ENCODE measurements at places on chromosomes 2 and 18.

GRCh38 chr2:80858965-80859364 lies 554.4 kb upstream of the LRRTM1 start:
- DNase-seq = no peak

GRCh38 chr2:197241596-197241995 lies 69.0 kb downstream of the ANKRD44 start:
- no peak for DNase-seq

- no peak for DNase-seq
These were observed 94.6 kb upstream of the CHAC2 start for GRCh38 chr2:53672881-53673522.

GRCh38 chr2:168208652-168209051 lies 38.7 kb downstream of the STK39 start:
- DNase-seq = peak; percentile 65

DNA sequence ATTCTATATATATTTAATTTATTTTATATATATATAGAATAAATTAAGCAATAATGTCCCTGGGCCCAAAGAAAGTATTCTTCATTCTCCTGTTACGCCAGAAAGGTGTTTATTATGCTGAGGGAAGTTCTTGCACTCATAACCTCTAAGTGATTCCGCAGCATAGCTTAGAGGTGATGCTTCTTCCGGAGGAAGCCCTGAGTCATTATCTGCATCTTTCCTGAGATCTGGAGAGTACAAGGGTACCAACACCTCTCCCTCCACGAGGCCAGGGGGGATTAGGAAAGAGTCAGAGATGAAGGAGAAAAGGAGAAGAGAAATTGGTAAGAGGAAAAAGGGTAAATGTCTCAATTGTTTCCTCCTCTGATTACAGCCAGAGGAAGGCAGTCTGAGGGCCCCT lies 43.1 kb upstream of the RTN4 start:
- no peak for DNase-seq

DNA sequence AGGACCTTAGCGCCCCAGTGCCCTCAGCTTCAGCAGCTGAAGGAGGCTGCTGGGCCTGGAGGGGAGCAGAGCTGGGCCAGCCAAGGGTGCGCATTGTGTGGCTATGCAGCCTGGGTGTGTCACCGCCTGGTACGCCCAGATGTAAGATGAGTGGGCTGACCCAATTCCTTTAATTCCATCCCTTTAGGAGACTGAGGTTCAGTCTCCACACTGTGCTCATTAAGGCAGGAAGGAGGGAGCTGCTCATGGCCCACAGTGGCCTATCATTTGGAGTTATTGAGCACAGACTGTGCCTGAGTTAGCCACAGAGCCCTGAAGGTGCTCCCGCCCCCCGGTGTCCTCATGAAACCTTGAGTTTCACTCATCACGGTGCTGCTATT lies 194.1 kb upstream of the GLI2 start:
- DNase-seq = no peak

- DNase-seq = peak; percentile 22
These were observed 583 bp downstream of the HIBCH start for GRCh38 chr2:190318931-190319554.

GRCh38 chr2:234206738-234207137 lies 156.2 kb downstream of the SPP2 start:
- no peak for DNase-seq

- no peak for DNase-seq
These were observed 57.9 kb downstream of the LYPD6 start for GRCh38 chr2:149388120-149388816.

DNA sequence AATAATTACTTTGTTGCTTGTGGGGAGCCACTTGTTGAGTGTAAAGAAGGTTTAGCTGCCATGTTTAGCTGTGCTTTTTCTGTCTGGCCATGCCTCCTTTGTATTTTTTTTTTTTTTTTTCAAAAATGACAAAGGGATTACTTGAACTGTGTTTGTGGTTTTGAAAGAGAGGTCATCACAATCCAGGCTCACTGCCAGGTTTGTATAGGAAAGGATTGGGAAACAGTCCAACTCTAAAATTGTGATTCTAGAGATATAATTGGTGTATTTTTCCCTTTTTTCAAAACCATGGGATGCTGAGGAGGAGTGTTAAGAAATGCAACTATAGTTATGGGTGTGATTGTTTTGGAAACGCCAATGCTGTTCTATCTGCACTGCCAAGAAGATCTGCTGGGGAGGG lies 4.3 kb downstream of the ITPRIPL1 start:
- DNase-seq = no peak

GRCh38 chr2:25285265-25286024 lies 56.3 kb downstream of the DNMT3A start:
- no peak for DNase-seq

DNA sequence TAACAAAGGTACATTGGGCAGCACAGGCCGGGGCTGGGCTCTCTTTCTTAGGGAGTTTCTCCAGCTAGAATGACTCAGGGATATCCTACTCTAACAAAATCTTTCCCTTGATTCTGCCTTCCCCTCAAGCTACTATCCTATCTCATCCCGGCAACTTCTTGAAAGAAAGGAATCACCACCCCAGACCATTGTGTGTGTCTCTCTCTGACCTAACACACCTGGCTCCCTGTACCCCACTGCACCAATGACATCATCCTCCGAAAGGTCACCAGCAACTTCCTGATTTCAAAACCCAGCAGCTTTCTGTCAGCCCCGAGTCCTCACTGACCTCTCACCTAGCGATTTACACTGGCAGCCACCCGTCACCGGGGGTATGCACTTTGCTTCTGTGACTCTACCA lies 72.1 kb upstream of the MAP4K4 start:
- peak; percentile 23 for DNase-seq

All from activated naive CD4-positive, alpha-beta T cell treated with anti-CD3 and anti-CD28 coated beads for 36 hours (primary cell).